ENCODE measurements at places on chromosomes 16 and 17.

- DNase-seq, result no peak
Measured at GRCh38 chr17:79033741-79034501, 10.0 kb downstream of the C1QTNF1 start.

GRCh38 chr16:7217797-7218196 lies 114.8 kb upstream of the RBFOX1 start:
- DNase-seq, result no peak

GRCh38 chr17:63988127-63988478 lies 10.0 kb upstream of the PRR29 start:
- DNase-seq, result no peak

GRCh38 chr17:72119077-72119872 lies 1.5 kb upstream of the SOX9 start:
- DNase-seq, result no peak

DNA sequence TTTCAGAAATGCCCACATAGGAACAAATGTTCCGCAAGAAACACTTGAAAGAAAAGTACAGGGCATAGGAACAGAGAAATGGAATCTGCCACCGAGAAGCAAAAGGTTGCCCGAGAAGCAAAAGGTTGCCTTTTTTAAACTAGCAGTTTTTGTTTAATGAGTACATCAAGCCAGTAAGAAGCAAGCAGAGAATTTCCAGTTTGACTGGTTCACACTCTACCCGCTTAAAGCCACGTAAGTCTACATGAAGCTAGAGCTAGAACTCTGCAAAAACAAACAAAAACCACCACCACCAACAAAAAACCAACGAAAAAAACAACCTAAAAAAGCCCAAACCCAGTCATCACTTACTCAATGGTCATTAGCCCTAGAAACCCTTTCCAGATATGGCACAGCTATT lies 144.3 kb downstream of the MAP2K6 start:
- DNase-seq, result no peak

DNA sequence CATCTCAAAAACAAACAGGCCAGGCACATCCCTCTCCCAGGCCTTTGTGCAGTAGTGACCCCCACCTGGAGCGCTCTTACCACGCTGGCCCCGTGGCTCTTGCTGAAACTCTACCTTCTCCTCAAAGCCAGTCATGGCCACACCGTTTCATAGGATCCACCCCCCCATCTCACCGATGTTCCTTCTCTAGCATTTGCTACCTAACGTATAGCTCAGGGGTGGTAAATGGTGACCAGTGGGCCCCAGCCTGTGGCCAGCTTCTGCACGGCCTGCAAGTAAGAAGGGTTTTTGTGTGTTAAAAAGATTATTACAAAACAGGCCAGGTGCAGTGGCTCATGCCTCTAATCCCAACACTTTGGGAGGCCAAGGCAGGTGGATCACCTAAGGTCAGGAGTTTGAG lies 43.8 kb downstream of the RMI2 start:
- no peak for DNase-seq

DNA sequence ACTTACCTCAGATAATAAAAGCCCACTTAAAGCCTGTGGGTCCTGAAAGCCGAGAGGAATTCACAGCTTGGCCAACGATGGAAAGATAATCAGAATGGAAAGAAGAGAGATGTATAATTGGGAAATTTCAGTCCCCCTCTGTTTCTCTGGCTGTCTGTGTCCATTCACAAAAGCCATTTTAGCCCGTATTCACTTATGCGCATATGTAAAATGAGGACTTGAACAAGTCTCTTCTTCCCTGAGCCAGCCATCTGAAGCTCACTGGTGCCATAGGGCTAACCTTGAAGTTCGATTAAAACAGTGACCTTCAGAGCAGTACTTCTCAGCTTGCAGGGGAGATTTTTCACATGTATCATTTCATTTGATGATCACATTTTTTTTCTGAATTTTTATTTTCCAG lies 527.2 kb downstream of the GRIN2A start:
- no peak for DNase-seq

DNA sequence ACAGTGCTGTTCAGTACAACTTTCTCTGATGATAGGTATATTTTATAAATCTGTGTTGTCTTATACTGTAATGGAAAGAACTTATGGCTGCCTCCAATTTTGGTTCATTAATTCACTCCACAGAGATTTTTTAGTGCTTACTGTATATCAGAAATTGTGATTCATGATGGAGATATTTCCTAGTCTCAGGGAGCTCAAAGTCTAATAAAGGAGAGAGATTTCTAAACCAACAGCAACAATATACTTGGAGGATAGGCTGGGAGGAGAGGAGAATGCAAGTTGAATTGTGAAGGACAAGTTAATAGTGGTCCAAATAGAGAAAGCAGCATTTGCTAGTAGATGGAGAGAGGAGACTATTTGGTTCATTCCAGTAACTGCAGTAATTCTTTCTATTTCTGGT lies 63.5 kb downstream of the TANC2 start:
- DNase-seq, result no peak

Measured in stimulated activated CD4-positive, alpha-beta T cell treated with anti-CD3 and anti-CD28 coated beads, Interleukin-12 subunit alpha, Interleukin-12 subunit beta, amount 100 ng/mL, for 4 hours (primary cell).